ENCODE measurements at places on chromosomes 7 and 10.

DNA sequence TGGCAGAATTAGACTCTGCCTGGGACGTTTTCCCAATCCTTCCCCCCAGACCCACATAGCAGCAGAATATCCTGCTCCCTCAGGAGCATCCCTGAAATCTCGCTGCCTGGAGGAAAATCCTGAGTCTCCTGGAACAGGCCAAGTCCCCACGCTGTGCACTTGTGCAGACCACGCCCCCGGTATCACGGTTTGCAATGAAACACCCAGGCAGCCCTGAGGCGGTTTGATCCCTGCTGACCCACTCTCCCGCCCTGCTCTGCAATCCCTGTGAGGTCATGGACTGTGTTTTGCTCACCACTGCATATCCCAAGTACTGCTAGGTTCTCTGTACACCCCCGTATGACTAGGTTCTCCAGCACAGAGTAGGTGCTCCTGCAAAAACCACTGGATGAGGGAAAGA is 411.8 kb upstream of the MGMT start:
- no peak for DNase-seq

- DNase-seq, result peak; percentile 51
Observed at GRCh38 chr7:23490357-23491135, 20.3 kb upstream of the IGF2BP3 start.

- no peak for DNase-seq
Observed at GRCh38 chr7:191105-191980, 1.0 kb upstream of the FAM20C start.

- DNase-seq, result no peak
Observed at GRCh38 chr7:5266191-5267028, 16.3 kb upstream of the SLC29A4 start.

- DNase-seq, result no peak
Observed at GRCh38 chr7:139854124-139854511, 25.1 kb downstream of the TBXAS1 start.

DNA sequence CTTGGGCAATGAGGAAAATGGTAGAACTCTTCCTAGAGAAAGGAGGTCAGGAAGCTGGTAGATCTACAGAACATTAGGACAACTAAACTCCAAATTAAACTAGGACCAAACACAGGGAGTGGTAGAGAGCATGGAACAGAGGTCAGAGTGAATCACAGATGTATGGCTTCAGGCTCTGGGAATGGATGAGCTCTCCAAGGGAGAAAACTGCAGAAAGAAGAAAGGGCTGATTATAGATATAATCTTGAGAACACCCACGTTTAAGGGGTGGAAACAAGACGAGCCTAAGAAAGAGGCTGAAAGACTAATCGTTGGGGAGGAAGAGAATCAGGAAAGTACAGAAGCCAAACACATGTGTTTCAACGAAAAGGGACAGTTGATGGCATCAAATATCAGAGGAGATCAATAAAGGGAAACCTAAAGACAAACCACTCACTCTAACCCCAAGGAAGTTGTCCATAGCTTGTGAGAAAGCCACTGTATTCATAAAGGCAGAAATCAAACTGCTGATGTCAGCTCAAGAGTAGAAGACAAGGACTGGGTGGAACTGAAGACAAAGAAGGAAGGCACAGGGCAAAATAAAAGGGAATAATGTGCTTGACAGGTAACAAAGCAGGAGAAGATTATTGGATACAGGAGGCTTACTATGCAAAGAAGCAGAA is 41.4 kb downstream of the NUDCD3 start:
- DNase-seq, result no peak

GRCh38 chr10:27391916-27392315 is 112.2 kb upstream of the RAB18 start:
- no peak for DNase-seq

- no peak for DNase-seq
Observed at GRCh38 chr10:103493362-103493915, at the start of gene NEURL1. Gene NEURL1, plus strand, starts transcription at chr10:103493705. Its CDS starts 683 bp downstream, at chr10:103494388.
